ENCODE measurements at places on chromosomes 3 and 15.
A peak's percentile ranks its signal among the peaks of the same experiment; 100 is the strongest.

GRCh38 chr15:25372298-25372697 is 66.5 kb downstream of the UBE3A start:
- no peak for DNase-seq

GRCh38 chr15:31255176-31255510 is 71.5 kb upstream of the KLF13 start:
- no peak for DNase-seq

GRCh38 chr3:7015683-7016440 is 154.9 kb downstream of the GRM7 start:
- no peak for DNase-seq

DNA sequence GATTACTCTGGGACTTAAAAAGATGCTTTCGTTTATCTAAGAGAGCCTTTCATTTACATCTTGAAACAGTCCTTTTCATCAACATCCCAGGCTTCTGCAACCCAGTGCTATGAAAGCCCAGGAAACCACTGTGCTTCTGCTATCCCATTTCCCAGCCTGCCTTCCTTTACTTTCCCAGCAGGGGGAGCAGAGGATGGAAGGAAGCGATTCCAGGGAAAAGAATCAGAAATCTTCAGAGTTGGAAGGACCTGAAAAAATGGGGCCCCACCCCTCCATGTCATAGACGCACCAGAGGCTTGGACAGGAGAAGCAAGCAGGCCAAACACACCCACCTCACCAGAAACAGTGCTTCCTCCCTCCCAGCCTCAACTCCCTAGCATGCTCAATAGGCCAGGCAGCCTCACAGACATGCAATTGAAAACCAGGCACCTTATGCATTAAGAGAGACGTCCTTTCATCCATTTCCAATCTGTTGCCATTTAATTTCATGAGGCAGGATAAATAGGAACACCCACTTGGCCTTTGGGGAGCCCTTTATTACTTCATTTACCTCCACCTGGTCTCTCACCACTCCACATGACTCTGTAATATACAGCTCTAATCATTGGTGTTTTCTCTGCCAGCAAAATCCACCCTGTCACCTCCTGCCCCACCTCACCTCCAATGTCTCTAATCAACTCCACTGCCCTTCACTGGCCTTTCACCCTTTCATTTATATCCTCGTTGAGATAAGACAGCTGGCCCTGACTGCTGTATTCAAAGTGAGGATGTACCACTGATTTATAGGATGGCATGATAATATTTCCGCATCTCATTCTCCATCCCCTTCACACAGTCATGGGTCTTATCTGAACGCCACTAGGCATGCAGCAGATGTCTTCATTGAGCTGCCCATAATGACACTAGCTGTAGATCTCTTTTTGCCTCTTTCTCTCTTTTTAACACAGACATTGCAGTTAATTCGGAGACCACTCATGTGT is 583.9 kb downstream of the NTRK3 start:
- no peak for DNase-seq

- no peak for DNase-seq
Measured at GRCh38 chr15:95584088-95584487, 746.4 kb upstream of the NR2F2 start.

- DNase-seq = no peak
Measured at GRCh38 chr3:130473416-130473815, 43.6 kb upstream of the COL6A6 start.

DNA sequence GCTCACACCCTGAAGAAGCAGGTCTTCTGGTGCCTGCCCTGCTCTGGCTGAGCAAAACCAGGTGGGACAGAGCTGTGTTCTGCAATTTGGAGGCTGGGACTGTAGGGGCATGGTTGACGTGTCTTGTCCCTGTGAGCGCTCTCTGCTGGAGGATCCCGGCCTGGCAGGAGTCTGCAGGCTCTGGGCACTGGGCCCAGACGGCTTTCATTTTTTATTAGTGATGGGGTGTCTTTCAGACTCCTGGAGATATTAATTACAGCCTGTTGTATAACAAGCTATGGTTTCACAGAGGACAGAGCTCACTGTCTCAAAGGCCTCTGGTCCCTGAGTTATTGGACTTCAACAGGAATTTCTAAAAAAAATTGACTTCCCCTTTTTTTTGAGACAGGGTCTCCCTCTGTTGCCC is 29.5 kb upstream of the ZNF710 start:
- peak; percentile 18 for DNase-seq

DNA sequence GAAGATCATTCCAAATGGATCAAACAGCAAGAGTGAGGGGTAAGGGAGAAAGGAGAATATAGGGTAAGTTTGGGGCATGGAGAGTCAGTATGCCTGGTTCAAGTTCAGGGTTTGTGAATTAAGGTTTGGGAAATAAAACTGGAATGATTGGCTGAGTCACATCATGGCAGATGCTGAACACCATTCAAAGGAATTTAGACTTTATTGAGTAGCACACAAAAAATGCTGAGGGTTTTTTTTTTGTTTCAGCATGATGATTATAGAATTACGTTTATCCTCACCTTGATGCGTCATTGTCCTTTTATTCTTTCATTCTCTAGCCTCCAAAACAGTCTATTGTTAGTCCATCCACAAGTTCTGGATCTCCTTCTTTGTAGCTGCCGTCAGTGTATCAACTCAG is 220.0 kb upstream of the UMPS start:
- no peak for DNase-seq

GRCh38 chr3:153927107-153927506 is 194.1 kb upstream of the ARHGEF26 start:
- DNase-seq = peak; percentile 53

GRCh38 chr3:60743631-60744164 is 507.6 kb downstream of the FHIT start:
- DNase-seq = peak; percentile 60
